HCT116 (cell line): ENCODE measurements at places on chromosomes 5 and 9. TPM values are rescaled to one million over a fixed set of nuclear protein-coding genes. Genes with fewer than 3 reads are reported as not detected.

ADRA1B gene
- not detected for total RNA-seq

TRPM3 gene
- total RNA-seq, result not detected

ZBED3 gene
- 12.7 TPM for total RNA-seq

CEP72 gene
- total RNA-seq, result 25.6 TPM

OSTF1 gene
- 20.7 TPM for total RNA-seq

DNA sequence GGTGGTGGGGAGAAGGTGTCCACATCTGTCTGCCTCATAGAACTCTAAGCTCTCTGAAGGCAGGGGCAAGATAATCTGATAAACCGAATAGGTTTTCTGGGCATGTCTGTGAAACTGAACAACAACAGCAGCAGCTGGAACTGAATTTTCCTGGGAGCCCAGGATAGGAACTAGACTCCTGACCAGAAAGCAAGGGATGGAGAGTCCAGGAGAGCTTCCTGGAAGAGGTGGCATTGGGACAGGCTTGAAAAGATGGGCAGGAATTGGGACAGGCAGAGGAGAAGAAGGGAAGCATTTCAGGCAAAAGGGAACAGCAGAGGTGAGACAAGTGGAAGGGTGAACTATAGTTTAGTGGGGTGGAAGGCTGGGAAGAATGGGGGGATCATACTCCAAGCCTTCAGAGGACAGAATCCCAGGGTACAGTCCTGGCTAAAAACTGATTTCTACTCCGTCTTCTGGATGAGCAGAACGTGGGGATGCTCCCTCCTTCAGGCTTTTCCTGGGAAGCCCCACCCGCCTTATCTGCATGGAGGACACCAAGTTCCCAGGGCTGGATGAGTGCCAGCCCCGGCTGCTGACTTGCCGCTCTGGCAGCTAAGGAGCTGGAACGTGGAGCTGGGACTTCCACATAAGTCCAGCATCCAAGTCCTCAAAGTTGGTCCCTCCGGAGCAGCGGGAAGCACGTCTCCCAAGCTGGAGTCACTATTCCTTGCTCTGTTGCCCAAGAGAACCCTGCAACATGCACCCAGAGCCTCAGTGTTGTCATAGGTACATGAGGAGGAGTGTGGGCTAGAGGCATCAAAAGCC is 13.9 kb upstream of the KIF12 start:
- no peaks in the 10 kb centered on the region for H3K4me1 ChIP-seq
- H3K27me3 ChIP-seq, result peaks cover 14% of the 10 kb centered on the region; the same call in 1 of the 2 replicates
- DNase-seq, result no peak
- H3K27ac ChIP-seq, result no peak overlapping the region
- H3K4me3 ChIP-seq, result no peak overlapping the region
- no peaks in the 10 kb centered on the region for H3K36me3 ChIP-seq

DNA sequence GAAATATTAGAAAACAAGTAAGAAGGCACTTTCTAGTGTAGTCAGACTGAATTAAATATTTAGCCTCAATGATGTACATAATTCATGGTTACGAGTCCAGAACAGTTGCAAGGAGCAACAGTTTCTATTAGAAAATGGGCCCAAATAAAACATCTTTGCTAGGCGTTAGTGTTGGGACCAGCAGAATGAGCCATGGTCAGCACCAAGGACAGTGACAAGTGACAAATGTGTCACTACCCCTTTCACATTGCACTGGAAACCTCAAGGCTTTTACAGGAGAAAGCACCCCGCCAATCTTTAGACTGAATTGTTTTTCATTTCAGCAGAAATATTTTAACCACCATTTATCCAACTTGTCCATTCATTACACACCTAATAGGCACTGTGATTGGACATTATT is 301.3 kb upstream of the ADCY2 start:
- DNase-seq, result no peak
- H3K27me3 ChIP-seq, result no peaks in the 10 kb centered on the region
- no peaks in the 10 kb centered on the region for H3K36me3 ChIP-seq
- H3K4me3 ChIP-seq, result no peak overlapping the region

DNA sequence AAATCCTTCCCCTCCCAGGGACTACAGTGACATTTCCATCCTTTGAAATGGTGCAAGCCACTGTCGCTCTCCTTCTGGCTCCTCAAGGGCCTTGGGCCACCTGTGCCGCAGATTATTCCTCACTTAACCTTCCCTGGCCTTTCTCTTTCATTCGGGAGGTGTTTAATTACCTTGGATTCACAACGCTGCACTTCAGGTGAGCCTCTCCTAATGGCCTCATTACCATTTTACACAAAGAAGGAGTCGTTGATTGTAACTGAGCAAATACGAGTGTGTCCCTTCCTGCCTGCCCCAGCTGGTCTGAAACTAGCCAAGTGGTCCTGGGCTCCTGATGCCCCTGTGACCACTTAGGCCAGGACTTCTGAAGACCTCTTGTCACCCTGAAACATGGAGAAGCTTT is 205.0 kb downstream of the CRB2 start:
- H3K27ac ChIP-seq, result no peak overlapping the region
- H3K27me3 ChIP-seq, result no peaks in the 10 kb centered on the region
- no peak overlapping the region for H3K4me3 ChIP-seq
- H3K36me3 ChIP-seq, result no peaks in the 10 kb centered on the region

- no peaks in the 10 kb centered on the region for H3K4me1 ChIP-seq
- no peaks in the 10 kb centered on the region for H3K36me3 ChIP-seq
- no peak for DNase-seq
- H3K27me3 ChIP-seq, result no peaks in the 10 kb centered on the region
- H3K4me3 ChIP-seq, result no peak overlapping the region
Observed at GRCh38 chr5:54470128-54470527, 14.6 kb downstream of the HSPB3 start.

- H3K27ac ChIP-seq, result no peak overlapping the region
- H3K27me3 ChIP-seq, result no peaks in the 10 kb centered on the region; the same call in 1 of the 2 replicates
- no peak overlapping the region for H3K4me3 ChIP-seq
- no peaks in the 10 kb centered on the region for H3K36me3 ChIP-seq
- no peaks in the 10 kb centered on the region for H3K4me1 ChIP-seq
Observed at GRCh38 chr9:36006549-36007315, 30.0 kb upstream of the RECK start.

- 0 out of 2 replicates have a peak, but pooled peaks cover 7% of the 10 kb centered on the region for H3K27me3 ChIP-seq
- no peaks in the 10 kb centered on the region for H3K4me1 ChIP-seq
- no peaks in the 10 kb centered on the region for H3K36me3 ChIP-seq
- H3K4me3 ChIP-seq, result no peak overlapping the region
- no peak for DNase-seq
- H3K27ac ChIP-seq, result no peak overlapping the region
Observed at GRCh38 chr5:112386766-112387165, 32.3 kb downstream of the EPB41L4A start.

GRCh38 chr5:102099766-102100331 is 196.2 kb downstream of the SLCO4C1 start:
- no peaks in the 10 kb centered on the region for H3K4me1 ChIP-seq
- no peaks in the 10 kb centered on the region for H3K36me3 ChIP-seq
- H3K27me3 ChIP-seq, result no peaks in the 10 kb centered on the region
- no peak overlapping the region for H3K4me3 ChIP-seq
- no peak for DNase-seq
